ENCODE measurements at places on chromosomes 7 and 10. TPM values are rescaled to one million over a fixed set of nuclear protein-coding genes. Genes with fewer than 3 reads are reported as not detected.

The ZNF736 gene
- total RNA-seq, result 6.6 TPM

The PTF1A gene
- total RNA-seq, result not detected

The SLC26A3 gene
- total RNA-seq, result not detected

The EEF1AKMT2 gene
- 22.8 TPM for total RNA-seq

The TFAM gene
- total RNA-seq, result 52.6 TPM

The GRK5 gene
- total RNA-seq, result 18.3 TPM

The MSMB gene
- total RNA-seq, result not detected

The FRMD4A gene
- total RNA-seq, result 23.8 TPM

The DLX5 gene
- not detected for total RNA-seq

The ASAH2 gene
- total RNA-seq, result 7.1 TPM

The HGF gene
- total RNA-seq, result 15.1 TPM

The SYT15B gene
- 0.17 TPM for total RNA-seq

The CACNA2D1 gene
- total RNA-seq, result 18.6 TPM

The POT1 gene
- total RNA-seq, result 18.9 TPM

The IDI1 gene
- 76.6 TPM for total RNA-seq

The FXYD4 gene
- not detected for total RNA-seq

The PFKP gene
- total RNA-seq, result 22.2 TPM

The LIPJ gene
- not detected for total RNA-seq

The NUP42 gene
- 24.8 TPM for total RNA-seq

The TWIST1 gene
- 9.5 TPM for total RNA-seq

The MRLN gene
- not detected for total RNA-seq

The FKBP6 gene
- total RNA-seq, result not detected

The PLEKHS1 gene
- total RNA-seq, result not detected

The NT5C3A gene
- 47.0 TPM for total RNA-seq

Data from adrenal gland (tissue), 19 donors.